ENCODE measurements at places on chromosomes 5 and 9.

DNA sequence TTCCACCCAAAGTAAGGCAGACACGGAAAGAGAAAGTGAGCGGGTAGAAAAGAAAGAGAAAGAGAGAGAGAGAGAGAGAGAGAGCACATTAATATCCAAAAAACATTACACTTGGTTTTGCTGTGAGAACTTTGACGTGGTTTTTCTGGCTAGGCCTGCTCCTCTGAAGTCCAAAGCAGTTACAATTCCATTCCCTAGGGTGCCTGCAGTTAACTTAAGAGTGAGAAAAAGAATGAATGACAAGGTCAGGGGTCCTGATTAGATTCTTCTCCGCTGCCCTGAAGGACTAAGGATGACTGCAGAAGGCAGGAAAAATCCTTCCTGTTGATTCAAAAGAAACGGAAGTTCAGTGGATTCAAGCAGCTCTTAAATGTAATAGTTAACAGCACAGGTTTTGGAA, 589.8 kb downstream of the PRELID2 start:
- DNase-seq: no peak

- DNase-seq: no peak
Measured at GRCh38 chr5:135861641-135862040, 27.2 kb downstream of the SLC25A48 start.

DNA sequence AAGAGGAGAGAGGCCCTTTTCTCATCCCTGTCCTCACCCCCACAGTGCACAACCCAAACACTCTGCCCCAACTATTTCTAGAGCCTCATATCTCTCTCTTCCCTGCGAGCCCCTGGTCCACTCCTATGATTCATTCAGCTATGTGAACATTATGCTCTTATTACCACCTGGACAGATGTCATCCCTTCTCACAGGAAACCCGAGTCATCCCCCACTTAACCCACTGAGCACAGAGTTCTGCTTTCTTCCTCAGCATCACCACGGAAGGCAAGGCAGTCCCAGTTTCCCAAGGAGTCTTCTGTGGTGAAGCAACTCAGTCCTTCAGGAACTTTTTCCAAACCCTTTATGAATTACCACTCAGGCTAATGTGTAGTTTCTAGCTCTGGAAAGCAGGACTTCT, 1.3 kb downstream of the DNAI1 start:
- DNase-seq: no peak

- no peak for DNase-seq
Measured at GRCh38 chr9:114174557-114174875, 19.2 kb downstream of the COL27A1 start.

- DNase-seq: no peak
Measured at GRCh38 chr5:161382685-161383084, 163.8 kb downstream of the GABRB2 start.

DNA sequence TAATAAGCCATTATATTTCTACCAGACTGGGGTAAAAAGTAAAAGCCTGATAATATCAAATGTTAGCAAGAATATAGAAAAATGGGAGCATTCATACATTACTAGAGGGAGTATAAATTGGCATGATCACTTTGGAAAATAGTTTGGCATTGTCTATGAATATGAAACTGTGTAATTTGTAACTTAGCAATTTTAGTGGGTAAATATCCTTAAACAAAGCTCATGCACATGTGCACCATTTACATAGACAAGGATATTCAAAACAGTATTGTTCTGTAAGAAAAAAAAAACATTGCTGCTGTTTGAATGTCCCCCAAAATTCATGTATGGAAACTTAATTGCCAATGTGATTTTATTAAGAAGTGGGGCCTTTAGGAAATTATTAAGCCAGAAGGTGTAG, 166.4 kb upstream of the SLC27A6 start:
- no peak for DNase-seq

Measured in HFFc6 (cell line).